ENCODE measurements at places on chromosomes 3 and 15.
A peak's percentile ranks its signal among the peaks of the same experiment; 100 is the strongest.

- DNase-seq = no peak
Measured at GRCh38 chr3:197371591-197372046, 73.2 kb upstream of the DLG1 start.

DNA sequence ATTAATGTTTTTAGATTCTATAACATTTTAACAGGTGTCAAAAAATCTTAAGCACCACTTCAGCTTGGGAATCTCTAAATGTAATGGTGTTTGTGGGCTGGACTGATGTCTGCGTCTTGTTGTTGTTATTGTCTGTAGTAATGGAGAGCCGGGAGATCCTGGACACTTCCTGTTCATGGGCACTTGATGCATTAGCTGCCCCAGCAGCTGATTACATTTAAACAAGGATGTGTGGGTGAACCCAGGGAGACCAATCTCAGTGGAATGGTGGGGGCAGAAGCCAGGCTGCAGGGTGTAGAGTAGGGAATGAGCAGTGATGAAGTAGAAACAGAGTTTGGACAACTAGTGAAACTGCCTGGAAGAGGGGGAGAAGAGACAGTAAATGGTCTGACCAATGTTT, 7.8 kb downstream of the CCR5AS start:
- DNase-seq = no peak

DNA sequence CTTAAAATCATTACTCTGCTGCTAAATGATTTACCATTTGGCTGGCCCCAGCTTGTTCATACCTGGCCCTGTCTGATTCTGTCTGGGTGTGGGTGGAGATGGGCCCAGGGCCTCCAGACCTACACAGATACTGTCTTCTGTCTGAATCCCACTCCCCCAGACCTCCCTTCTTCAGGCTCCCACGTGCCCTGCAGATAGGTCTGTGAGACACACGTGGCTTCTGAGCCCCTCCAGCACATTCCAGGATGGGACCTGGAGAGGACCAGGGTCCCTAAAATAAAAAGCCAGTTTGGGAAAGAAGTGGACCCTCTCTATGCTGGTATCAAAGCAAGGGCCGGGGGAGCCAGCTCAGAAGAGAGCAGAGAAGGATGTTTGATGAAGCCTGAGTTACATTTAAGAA, 14.6 kb upstream of the CEMIP start:
- no peak for DNase-seq

DNA sequence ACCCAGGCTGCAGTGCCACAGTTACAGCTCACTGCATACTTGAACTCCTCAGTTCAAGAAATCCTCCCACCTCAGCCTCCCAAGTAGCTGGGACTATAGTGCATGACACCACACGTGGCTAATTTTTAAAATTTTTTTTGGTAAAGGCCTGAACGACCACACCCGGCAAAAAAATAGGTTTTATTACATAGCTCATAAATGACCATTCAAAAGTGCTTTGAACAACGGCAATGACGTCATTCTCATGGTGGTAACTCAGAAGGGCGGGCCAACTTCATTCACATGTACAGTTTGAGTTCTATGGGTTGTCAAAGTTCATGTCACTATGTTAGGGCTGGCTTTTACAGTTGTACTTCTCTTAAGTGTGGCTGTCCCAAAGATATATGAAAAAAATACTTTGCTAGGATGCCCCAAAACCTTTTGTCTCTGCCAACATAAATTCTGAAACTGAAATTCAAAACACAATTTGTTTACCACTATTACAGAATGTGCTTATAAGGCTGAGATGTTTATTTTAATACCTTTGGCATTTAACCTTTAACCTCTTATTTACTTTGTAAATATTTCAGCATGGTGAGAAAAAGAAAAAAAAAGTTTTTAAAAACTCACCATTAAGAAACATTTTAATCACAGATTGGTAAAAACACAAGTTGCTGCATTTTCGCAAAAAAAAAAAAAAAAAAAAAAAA, 6.2 kb downstream of the MYO1E start:
- no peak for DNase-seq

DNA sequence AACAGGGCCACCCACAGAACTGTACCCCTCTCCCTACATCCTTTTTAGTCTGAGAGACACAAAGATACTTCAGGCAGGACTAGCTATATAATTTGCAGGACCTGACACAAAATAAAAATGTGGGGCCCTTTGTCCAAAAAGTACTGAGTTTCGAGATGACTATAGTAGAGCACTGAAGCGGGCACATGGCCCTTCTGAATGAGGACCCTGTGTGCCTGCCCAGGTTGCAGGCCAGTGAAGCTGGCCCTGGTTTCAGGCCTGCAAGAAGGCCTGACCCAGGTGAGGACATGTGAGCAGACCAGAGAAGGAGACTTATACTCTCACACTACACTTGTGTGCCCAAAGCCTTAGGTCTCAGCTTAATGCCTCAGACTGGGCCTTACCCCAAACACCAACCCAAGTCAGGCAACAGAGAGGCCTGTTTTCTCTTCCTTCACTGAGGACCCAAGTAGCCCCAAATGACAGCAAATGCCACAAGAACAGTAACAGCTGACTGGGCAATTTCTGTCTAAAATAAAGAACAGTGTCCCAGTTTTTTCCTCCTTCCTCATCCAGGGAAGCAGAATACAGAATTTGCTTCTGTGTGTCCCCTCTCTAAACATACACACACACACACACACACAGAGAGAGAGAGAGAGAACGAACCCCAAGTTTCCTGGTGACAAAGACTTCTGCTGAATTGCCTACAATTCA, 100.9 kb upstream of the ARHGEF3 start:
- no peak for DNase-seq

DNA sequence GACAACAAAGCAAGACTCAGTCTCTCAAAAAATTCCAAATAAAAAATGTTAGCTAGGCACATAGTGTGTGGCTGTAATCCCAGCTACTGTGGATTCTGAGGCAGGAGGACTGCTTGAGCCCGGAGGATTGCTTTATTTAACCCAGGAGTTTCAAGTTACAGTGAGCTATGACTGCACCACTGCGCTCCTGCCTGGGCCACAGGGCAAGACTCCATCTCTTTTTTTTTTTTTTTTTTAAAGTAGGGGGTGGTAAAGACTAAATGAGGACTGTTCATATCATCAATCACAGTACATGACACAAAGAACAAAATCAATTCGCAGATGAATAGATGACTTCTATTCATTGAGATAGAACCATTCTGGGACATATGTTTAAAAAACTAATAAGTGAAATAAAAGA, 48.1 kb downstream of the ACAP2 start:
- DNase-seq = no peak

- DNase-seq = no peak
Measured at GRCh38 chr3:134928819-134929218, 133.8 kb downstream of the EPHB1 start.

- DNase-seq = no peak
Measured at GRCh38 chr15:80183306-80183705, 30.5 kb downstream of the FAH start.

GRCh38 chr3:71026634-71027578, 556.6 kb downstream of the FOXP1 start:
- no peak for DNase-seq

- no peak for DNase-seq
Measured at GRCh38 chr3:67325231-67325630, 327.1 kb downstream of the KBTBD8 start.

GRCh38 chr15:56824175-56824574, 90.9 kb upstream of the ZNF280D start:
- DNase-seq = no peak

GRCh38 chr3:113847247-113847646, 8.7 kb downstream of the GRAMD1C start:
- DNase-seq = no peak

DNA sequence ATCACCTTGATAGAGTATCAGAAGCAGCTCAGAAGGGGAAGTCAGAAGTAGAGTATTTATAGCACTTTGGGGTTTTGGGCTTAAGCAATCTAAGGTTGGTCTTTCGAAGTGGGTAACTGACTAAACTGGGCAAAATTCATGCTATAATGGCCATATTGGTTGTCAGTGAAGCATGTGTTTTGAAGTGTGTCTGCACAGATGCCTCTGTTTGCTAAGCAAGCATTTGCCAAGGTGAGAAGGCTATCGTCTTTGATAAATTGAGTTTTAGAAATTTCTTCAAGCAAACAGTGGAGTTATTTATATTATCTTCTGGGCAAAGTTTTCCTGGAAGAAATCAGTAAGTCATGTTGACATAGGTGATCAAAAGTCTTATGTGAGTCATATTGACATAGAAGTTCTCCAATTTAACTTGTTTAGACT, 412.8 kb upstream of the TGFBR2 start:
- no peak for DNase-seq

GRCh38 chr15:67979281-67979680, 74.8 kb upstream of the PIAS1 start:
- DNase-seq = no peak

- no peak for DNase-seq
Measured at GRCh38 chr3:118859950-118860349, 174.7 kb downstream of the IGSF11 start.

DNA sequence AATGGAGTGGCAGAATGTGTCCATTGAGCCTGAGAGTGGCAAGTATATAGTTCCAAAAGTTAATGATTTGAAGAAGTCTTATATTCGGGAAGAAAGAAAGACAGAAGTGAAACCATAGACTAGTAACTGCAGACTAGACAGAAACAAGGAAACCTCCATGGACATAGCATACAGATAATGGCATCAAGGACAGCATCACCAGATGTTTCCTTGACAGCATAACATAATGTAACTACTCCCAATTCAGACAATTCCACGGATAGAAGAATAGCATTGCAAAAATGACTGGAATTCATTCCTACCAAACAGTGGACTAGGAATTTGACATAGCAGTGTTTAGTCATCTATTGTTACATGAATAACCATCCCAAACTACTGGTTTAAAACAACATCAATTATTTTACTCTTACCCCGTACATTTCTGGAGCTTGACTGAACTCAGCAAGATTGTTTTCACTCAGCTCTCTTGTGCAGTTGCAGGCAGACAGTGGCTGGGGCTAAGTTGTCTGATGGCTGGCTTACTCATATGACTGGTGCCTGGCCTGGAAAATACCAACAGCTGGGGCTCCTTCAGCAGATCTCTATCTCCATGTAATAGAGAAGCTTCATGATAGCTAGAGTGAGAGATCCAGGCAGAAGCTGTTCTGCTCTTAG, 109.7 kb upstream of the GADL1 start:
- DNase-seq = no peak

DNA sequence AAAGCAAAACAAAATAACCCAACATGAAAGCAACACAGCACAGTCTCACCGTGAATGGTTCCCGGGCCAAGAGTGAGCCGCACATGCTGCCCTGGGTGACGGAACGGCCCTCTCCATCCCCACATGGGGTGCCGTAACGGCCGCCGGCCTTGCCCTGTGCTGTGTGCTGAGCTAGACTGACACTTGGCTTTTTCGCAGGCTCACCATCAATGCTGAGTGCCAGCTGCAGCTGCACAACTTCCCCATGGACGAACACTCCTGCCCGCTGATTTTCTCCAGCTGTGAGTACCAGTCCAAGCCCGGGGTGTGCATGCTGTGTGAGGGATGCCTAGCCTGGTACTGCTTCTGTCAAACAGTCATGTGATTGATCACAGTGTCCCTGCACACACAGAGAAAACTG, 357.6 kb downstream of the GABRG3 start:
- DNase-seq = no peak

DNA sequence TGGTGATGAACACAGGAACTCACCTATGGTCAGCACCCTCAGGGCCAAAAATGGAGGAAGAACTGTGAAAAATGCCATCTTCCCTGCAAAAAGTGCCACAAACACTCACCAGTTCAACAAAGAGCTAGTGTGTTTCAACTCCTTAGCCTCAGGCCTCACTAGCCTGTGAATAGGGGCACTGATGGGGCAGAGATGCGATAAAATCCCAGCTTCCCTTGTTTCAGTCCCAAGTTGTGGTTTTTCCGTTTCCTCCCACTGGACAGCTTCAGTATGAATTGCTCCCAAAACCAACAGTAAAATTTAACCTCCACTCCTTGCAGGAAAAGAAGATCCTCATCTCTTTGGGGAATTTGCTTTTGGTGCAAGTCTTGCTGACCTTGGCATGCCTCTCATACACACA, 117.4 kb upstream of the ADAMTS9 start:
- no peak for DNase-seq

DNA sequence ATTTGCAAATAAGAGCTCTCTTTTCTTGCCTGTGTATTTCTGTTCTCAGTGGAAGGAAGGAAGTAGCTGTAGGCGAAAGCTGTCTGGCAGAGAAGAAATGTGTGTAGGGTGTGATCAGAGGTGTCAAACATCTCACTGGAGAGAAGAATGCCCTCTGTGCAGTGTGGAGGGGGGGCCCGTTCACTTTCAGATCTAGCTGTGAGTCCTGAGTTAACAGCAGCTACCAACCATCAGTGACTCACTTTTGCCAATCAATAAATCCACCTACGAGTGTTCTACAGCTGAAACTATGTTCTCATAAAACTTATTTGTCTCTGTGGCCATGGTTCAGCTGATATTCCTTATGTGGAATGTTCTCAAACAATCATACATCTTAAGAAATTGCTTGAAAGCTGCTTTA, 103.7 kb downstream of the FRMD4B start:
- peak; percentile 4 for DNase-seq

DNA sequence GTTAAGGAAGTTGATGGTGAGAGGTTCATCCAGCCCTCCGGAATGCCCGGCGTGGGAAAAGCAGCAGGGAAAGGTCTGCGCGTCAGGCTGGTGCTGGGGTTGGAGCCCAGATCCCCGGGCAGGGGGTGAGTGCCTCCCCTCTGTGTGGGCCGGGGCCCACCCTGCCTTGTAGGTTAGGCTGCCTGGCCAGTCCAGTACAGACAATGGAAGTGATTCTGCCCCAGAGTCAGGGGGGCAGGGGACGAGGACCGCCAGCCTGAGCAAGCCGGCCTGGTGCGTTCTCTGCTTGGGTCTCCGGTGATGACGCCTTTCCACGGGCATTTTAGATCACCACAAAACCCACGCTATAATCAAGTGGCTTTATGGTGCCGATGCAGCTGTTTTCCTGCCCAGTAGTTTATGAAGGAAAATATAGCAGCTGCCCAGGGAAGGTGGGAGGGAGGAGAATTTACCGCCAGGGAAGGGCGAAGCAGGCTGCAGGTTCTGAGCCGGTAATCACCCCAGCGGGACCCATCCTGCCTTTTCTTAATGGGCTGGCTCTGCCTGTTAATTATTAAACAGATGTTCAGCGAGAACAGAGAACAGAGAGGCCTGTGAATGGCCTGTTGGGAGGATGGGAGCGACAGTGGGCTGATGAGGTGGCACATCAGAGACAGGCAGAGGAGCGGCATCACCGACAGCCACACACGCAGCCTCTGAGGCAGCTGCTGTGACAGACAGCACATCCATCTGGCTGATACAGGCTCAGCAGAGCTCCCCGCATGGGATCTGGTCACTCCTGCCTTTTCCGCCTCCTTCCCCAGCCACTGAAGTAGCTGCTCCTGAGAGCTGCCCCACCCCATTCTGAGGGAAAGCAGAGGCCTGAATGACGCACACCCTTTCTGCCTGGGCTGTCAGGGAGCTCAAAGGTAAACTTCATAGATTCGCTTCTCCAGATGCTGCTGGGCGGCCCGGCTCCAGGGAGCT, 35.2 kb downstream of the BDH1 start:
- DNase-seq = no peak

DNA sequence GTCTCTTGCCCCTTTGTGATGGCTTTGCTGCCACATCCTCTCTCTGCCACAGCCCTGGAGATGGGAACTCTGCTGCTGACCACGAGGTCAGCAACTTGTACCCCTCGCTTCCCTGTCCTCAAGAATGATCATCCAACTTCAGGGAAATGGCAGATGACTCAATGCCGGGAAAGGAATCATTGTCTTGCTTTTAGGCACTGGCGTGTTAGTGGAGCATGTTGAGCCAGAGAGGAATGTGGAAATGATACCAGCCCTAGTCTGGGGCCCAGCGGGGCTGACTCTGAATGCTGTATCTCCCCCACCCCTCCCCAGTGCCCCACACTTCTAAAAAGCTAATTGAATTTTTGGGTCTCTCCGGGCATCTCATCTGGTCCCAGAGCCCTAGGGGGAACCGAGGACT, 184.9 kb upstream of the BHLHE40 start:
- no peak for DNase-seq

Data from stimulated activated CD4-positive, alpha-beta T cell treated with anti-CD3 and anti-CD28 coated beads, Interleukin-15, amount 100 ng/mL, for 1 hour (primary cell).